Kidney glomerular epithelial cell (primary cell): ENCODE measurements at places on chromosomes 11 and 22.

- no peak for DNase-seq
These were observed 6.4 kb upstream of the IFITM3 start for GRCh38 chr11:326842-327580.

DNA sequence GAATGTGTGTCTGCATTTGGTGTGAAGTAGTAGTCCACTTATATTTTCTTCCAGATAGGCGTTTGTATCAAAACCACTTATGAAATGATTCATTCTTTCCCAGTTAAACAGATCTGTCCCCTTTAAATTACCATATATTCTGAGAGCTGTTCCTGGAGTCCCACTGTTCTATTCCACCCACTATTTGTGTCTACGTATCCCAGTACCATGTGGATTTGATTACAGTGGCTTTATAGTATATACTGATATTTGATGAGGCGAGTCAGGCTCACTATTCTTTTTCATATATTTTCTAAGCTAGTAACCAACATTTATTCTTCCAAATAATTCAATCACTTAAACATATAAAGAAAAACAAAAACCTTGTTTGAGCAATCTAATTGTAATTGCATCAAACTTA, 81.9 kb upstream of the RASSF10 start:
- DNase-seq: no peak

- peak; percentile 4 for DNase-seq
These were observed 56.1 kb downstream of the HSD17B12 start for GRCh38 chr11:43736502-43737200.

- no peak for DNase-seq
These were observed 41.1 kb downstream of the RBFOX2 start for GRCh38 chr22:35987487-35987886.

DNA sequence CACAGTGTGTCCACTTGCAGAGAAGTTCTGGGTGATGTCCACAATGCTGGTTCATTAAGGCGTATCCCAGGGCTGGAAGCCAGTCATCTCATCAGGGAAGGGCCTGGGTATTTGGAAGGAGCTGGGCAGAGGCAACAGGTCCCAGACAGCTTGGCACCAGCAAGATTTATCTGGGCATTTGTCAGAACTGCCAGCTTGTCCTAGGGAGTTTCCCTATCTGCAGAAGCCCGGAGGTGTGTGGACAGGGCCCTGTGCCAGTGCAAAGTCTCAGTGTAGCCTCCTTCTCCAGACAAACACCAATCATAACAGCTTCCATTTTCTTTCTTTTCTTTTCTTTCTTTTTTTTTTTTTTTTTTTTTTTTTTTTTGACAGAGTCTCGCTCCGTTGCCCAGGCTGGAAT, 125.3 kb upstream of the TIMP3 start:
- DNase-seq: no peak
